ENCODE measurements at places on chromosomes 11 and 22.
A peak's percentile ranks its signal among the peaks of the same experiment; 100 is the strongest.

DNA sequence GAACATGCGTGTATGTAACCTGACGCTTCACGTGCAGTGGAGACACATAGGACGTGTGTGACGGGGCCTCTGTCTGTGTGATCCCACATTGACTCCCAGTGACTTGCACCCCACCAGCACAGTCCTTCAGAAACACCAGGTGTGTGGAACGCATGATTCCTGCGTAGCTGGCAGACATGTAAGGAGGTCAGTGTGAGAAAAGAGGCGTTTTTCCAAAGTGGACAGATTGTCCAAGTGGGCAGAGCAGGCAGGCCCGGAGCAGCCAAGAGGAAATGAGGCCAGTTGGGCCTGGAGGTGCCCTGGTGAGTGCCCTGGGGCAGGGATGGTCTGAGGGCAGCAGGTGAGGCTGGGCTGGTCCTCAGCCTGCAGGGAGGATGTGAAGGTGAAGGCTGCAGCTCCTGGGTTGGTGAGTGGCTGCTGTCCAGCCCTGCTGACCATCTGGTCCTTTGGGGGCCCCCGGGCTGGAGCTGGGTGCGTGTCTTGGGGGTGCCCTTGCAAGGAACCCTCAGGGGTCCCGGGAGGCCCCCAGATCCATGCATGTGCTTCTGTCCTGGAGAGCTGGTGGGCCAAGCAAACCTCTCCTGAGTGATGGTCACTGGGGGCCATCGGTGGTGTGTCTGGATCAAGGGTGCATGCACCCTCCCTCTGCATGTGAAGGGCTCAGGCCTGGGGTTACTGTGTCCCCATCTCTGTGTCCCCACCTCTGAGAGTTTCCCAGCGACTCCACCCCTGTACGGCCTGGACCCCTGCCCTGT lies 26.6 kb downstream of the SHANK3 start:
- DNase-seq, result no peak

DNA sequence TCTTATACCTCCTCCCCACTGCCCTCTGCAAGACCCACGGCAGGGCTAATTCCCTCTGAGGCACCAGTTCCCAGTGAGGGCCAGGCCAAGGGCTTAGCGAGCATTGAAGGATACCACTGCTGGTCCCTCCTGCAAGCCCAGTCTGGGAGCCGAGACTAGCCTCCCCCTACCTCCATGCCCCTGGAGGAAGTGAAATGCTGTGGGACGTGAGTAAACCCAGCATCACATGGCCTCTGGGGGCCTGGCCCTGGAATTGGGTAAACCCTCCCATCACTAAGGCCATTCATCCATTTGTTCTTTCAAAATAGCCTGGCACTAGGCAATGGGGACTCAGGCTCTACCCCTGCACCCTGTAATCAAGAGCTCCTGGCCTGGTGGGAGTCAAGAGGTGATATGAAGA lies 24.7 kb downstream of the ARAP1 start:
- no peak for DNase-seq

DNA sequence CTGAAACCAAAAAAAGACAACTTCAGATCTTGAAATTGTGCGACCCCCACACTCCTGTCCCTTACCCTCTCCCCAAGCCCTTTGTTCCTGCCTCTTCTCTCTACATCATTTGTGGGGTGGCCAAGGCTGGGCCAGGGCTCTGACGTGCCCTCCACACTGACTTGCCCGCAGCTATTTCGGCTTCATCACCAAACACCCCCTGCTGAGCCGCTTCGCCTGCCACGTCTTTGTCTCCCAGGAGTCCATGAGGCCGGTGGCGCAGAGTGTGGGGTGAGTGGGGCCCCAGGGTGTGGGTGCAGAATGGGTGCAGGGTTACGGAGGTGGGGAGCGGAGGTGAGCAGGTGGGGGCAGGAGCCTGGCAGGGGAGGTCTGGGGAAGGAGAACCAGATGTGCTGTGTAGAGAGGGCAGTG lies 9.5 kb downstream of the MAPK8IP2 start:
- no peak for DNase-seq

GRCh38 chr11:114625294-114625693 lies 29.7 kb upstream of the NXPE4 start:
- DNase-seq, result no peak

DNA sequence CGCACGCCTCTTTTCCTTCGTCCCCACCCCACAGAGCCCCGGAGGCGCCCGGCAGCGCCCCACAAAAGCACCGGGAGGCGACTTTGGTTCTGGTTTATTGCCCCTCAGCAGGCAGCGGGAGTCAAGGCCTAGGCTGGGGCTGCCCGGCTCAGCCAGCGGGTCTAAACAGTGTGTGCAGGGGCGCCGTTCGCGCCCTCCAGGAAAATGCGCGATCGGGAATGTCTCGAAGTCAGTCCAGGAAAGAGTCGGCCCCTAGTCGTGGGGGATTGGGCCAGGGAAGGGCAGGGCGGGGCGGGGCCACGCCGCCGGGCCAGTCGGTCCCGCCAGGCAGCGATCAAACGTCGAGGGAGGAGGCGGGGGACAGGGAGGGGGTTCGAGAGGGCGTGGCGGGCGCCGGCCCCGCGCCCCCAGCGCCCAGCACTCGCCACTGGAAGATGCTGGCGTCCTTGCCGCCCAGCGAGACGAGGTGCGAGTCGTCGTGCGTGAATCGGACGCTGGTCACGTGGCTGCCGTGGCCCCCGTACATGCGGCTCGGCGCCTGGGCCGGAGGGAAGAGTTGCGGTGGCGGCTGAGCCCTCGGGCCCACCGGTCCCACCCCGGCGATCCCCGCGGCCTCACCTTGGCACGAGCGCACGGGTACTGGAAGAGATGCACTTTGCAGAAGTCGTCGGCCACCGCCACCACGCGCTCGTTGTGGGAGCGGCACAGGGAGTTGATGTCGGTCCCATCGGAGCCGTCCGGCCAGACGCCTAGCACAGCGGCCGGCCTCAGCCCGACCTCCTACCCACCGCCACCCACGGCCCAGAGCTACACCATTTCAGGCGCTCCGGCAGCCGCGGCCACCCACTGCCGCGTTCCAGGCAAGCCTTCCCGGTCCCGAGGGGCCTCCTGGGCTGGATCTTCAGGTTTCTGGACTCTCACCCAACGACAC lies 741 bp upstream of the MTA2 start:
- DNase-seq, result no peak

GRCh38 chr11:61542705-61543104 lies 34.2 kb downstream of the LRRC10B start:
- DNase-seq, result no peak

DNA sequence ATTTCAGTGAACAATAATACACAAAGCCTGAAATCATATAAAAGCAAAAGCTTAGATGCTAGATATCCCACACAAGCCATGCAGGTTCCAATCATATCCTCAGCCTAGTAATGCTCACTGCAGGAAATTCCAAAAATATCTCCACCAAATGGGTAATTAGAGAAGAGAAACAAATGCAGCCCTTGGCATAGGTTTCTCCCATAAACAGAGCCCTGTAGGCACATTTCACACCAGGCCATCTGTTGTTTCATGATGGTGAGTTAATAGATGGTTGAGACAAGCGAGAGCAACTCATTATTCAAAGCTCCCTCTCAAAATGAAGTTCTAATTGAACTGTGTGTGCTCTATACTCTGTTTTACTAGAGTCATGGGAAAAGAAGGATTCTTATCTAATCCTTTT lies 154.6 kb upstream of the TRPC6 start:
- no peak for DNase-seq

- no peak for DNase-seq
These were observed 6.5 kb upstream of the PLET1 start for GRCh38 chr11:112267188-112267591.

- no peak for DNase-seq
These were observed 108.2 kb downstream of the SIK3 start for GRCh38 chr11:116990061-116990473.

DNA sequence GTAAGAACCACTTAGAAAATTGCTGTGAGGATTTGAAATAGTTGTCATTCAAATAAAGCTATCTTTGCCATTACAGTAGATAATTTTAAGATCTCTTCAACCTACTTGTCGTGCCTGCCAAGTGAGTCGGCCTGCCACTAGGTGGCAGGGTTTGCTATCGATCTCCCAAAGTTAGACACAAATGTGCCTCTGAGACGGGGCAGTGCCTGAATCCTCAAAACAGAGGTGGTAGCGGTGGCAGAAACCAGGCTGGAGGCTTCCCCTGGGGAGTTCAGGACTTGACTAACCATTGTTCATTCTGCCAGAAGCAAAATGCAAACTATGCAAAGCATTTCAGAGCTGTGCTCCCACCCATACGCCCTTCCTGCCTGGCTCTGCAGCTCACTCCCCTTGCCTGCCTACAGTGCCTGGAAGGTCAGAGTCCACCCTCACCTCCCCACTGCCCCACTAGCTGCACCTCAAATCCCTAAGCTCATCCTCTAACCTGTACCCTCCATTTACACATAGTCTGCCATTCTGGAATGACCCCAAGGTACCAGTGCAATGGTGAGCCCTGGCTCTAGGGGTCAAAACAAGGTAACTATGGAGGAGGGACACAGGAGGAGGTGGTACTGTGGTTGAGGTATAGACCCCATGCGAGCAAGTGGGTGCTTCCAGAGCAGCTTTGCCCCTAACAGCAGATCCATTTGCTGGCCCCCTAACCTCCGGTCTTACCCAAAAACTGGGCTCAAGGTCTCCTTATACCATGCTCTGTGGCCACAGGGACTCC lies 82.1 kb downstream of the C11orf58 start:
- DNase-seq, result peak; percentile 70

GRCh38 chr11:65404210-65404609 lies 17.8 kb downstream of the FRMD8 start:
- DNase-seq, result no peak

GRCh38 chr11:35798983-35799382 lies 136.4 kb downstream of the TRIM44 start:
- no peak for DNase-seq

- DNase-seq, result no peak
These were observed 2.0 kb downstream of the ST14 start for GRCh38 chr11:130161441-130162145.

GRCh38 chr22:35703861-35704584 lies 13.6 kb upstream of the APOL5 start:
- no peak for DNase-seq

DNA sequence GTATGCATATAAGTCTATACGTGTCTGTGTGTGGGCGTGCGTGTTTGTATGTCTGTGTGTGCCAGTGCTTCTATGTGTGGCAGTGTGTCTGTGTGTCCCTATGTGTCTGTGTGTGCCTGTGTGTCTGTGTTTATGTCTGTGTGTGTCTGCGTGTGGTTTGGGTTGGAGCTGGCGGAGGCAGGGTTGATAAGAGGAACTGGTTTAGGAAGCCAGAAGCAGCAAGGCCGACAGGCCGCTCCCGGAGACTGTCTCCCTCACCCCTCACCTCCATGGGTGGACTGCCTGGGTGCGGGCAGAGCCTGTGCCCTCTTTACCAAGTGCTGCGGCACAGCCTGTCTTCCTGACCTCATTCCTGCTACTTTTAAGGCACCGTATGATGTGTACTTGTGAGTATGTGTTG lies 327.1 kb upstream of the B3GAT1 start:
- no peak for DNase-seq

GRCh38 chr11:114832532-114833125 lies 154.3 kb downstream of the NXPE2 start:
- no peak for DNase-seq

DNA sequence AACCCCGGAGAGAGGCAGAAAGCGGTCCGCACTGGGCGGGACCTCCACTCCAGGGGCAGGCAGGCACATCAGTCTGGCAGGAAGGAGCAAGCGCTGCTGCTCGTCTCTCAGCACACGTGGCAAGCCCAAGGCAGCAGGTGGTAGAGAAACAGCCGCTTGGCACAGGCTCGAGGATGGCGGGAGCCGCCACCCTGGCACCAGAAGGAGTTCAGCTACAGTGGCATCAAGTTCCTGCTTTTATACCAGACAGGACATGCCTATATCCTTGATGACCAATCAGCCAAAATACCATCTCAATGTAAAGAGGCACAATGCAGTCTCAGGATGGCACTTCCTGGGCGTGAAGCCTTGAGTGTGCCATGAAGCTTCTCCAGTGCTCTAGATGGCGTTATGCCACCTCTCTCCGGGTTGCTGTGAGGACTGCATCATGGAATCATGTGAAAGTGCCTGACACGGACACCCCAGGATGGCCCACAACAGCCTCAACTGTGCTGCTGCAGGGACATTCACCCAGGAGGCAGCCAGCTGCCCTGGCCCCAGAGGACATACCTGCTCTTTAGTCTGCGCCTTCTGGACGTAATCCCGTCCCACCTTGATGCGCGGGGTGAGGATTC lies 64.8 kb downstream of the APOL1 start:
- DNase-seq, result no peak

GRCh38 chr11:88363648-88364065 lies 26.1 kb upstream of the CTSC start:
- no peak for DNase-seq

GRCh38 chr11:28962502-28962901 lies 854.3 kb downstream of the METTL15 start:
- no peak for DNase-seq

DNA sequence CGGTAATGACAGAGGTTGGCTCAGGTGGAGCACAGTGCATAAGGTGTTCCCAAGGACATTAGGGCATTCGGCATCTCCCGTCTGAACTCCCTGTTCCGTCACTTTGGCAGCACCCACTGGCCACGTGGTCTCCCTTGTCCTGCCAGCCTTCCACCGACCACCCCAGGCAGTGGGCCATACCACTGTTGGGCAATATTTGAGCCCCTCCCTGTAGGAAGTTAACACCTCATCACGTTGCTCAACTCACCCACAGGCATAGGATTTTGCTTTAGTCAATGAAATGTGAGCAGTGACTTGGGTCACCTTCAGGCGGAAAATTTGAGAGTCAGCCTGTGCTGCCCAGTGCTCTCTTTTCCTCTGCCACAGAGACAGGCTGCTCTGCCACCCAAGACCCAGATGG lies 44.0 kb downstream of the SERPINH1 start:
- DNase-seq, result no peak

- DNase-seq, result no peak
These were observed 18.2 kb upstream of the C11orf96 start for GRCh38 chr11:43924112-43924855.

GRCh38 chr11:117064275-117064674 lies 34.0 kb downstream of the SIK3 start:
- no peak for DNase-seq

DNA sequence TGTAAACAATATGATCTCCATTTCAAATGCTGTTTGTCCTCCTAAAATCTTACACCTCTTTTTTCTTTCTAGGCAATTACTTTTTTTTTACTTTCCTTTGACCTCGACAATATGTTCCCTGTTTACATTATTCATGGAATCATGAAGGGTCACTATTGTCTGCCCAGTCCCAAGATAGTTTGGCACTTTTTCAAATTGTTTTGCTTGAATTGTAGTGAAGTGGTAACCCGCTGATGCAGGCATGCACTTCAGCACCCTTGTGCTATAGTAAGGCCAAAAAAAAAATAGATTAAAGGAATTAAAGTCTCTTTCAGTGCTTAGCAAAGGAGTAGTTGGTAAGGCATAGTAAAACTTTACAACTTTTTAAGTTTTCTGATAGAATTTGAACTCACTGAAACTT lies 90.9 kb downstream of the PAX6 start:
- DNase-seq, result no peak

GRCh38 chr11:68467201-68467834 lies 6.8 kb downstream of the PPP6R3 start:
- DNase-seq, result no peak

Data from stimulated activated CD4-positive, alpha-beta T cell treated with anti-CD3 and anti-CD28 coated beads, Interleukin-4, amount 100 ng/mL, for 48 hours (primary cell).